Gastrocnemius medialis (tissue), 4 donors: ENCODE measurements at places on chromosomes 1 and 21. TPM values are rescaled to one million over a fixed set of nuclear protein-coding genes. Genes with fewer than 3 reads are reported as not detected.
A peak's percentile ranks its signal among the peaks of the same experiment; 100 is the strongest.

ASTN1 gene
- 0.09 TPM for total RNA-seq

- H3K4me1 ChIP-seq = no peaks in the 10 kb centered on the region
- peaks cover 16% of the 10 kb centered on the region for H3K27me3 ChIP-seq
- H3K27ac ChIP-seq = no peak overlapping the region
- no peak overlapping the region for H3K4me3 ChIP-seq
These were observed 24.6 kb upstream of the KLHDC8A start for GRCh38 chr1:205381305-205381704.

DNA sequence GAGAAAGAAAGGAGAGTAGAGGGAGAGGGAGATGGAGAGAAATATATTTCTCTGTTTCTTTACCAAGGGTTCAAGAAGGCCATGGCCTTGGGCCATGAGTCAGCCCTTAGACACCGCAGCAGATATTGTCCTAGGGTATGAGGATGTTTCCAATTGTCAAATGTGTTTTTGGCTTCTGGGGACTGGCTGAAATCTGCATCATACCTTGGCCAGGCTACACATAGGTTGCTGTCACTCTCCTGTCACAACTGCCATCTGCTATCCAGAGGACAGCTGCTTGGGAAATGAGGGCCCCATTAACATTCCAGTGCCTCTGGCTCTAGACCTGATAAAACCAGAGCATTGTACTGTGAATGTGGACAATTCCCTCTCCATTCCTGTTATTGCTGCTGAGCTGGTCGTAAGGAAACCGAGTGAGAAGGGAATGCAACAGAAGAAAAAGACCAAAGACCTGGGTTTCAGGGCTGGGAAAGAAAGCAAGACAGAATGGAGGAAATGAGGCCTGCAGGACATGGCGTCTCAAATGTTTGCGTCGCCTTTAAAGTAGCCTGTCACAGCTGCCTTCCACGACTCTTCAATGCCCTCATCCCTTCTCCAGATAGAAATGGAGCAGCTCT, 8.8 kb upstream of the PIGC start:
- no peak overlapping the region for H3K4me3 ChIP-seq
- no peaks in the 10 kb centered on the region for H3K36me3 ChIP-seq
- DNase-seq = no peak
- peak overlapping the region; percentile 6 for H3K27ac ChIP-seq
- H3K4me1 ChIP-seq = peaks cover 17% of the 10 kb centered on the region

DNA sequence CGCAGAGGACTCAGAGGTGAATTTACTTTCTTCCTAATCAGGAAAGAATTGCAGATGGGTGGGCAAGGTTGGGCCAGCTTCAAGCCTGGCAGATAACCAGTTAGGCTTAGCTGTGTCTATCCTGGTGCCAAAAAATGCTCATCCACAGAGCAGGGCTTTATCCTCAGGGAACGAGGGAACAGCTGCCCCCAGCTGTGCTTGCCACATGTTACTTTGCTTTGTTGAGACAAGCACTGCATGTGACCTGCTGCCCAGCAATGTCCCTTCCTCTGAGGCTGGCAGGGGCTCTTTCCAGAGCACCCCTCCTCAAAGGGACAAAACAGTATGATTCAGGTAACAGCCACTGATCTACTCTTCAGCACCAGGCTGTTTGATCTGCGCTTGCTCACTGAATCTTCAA, 505.1 kb upstream of the USP24 start:
- no peaks in the 10 kb centered on the region for H3K27me3 ChIP-seq
- peak overlapping the region; percentile 36 for H3K27ac ChIP-seq
- no peak overlapping the region for H3K4me3 ChIP-seq
- H3K36me3 ChIP-seq = no peaks in the 10 kb centered on the region
- H3K4me1 ChIP-seq = peaks cover 25% of the 10 kb centered on the region

DNA sequence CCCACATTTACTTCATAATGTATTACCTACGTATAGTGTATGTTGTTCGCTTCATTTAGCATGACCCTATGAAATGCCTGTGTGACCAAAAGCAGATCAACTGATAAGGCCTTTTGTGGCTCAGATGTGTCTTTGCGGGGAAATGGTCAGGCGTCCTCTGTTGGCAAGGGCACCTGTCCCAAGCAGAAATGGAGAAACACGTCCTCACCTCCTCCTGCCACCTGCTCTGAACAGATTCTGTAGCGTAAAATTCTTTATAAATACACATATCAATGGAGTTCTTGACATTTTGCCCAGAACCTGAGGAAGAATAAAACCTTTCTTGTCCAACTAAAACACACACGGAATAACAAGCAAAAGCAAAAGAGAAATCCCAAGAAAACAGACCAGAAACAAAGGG, 417.9 kb downstream of the KIF26B start:
- no peak overlapping the region for H3K27ac ChIP-seq
- DNase-seq = no peak
- H3K4me3 ChIP-seq = no peak overlapping the region

- no peaks in the 10 kb centered on the region for H3K27me3 ChIP-seq
- no peaks in the 10 kb centered on the region for H3K36me3 ChIP-seq
- no peak for DNase-seq
- no peak overlapping the region for H3K27ac ChIP-seq
These were observed 141.0 kb upstream of the NGF start for GRCh38 chr1:115479055-115479482.
